ENCODE measurements at places on chromosomes 6 and 20.

DNA sequence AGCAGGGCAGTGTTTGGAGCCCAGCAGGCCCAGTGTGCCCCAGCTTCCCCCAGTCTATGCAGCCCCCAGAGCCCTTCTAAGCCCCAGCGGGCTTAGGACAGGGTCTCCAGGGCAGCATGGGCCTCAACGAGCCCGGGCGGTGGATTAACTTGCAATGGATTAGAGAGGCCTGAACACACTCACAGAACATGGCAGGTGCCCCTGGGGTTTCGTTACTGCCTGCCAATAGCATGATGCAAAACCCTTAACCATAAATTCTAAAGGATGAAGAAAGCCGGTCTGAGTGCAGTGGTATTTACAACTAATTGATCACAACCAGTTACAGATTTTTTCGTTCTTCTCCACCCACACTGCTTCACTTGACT, 18.9 kb downstream of the ENTPD6 start:
- no peak for DNase-seq

DNA sequence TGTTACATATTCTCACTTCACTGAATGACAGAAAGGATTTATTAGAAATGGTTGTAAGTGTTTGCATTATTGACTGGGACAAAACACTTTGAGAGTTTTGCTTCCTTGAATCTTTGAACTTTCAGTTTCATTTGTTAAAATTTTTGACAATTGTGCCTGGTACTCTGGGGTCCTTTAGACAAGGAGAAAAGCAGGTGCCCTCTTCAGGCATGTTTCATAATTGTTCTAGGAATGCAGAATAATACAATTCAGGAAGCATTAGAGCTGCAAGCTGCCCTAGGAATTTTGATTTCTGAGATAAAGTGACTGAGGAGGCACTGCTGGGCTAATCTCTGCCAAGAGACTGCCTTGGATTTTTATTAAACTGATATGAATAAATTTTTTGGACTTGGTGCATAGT, 49.7 kb downstream of the TOP1 start:
- DNase-seq, result no peak

DNA sequence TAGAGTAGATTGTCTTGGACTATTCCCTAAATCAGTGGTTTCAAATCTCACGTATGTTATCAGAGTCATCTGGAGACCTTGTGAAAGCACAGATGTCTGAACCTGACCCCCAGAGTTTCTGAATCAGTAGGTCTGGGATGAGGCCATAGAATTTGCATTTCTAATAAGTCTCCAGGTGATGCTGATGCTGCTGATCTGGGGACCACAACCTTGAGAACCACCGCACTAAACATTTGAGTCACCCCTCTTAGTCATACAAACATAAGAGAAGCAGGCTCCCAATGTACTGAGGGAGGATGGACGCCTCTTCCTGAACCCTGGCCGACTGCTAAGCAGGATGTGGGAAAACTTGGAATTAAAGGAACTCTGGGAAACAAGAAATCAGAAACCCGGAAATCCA, 187.8 kb upstream of the PRDM1 start:
- no peak for DNase-seq

GRCh38 chr20:52150440-52151258, 40.9 kb downstream of the ZFP64 start:
- no peak for DNase-seq

DNA sequence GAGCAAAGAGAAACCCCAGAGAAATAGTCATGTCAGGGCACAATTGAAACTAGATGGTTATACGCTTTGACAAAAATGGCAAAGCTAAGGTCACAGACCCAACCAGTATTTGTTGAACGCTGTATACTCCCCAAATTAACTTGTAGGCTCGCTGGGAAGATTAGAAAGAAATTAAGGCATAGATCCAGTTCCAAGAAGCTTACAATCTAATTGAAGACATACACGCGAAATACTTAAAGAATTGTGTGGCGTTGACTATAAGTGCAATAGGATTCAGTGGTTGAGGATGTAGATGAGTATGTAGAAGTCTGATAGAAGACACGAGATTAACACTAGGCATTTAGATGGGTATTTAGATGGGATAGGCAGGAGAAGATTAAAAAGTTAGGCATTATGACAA, 525 bp downstream of the FAM229B start:
- no peak for DNase-seq

DNA sequence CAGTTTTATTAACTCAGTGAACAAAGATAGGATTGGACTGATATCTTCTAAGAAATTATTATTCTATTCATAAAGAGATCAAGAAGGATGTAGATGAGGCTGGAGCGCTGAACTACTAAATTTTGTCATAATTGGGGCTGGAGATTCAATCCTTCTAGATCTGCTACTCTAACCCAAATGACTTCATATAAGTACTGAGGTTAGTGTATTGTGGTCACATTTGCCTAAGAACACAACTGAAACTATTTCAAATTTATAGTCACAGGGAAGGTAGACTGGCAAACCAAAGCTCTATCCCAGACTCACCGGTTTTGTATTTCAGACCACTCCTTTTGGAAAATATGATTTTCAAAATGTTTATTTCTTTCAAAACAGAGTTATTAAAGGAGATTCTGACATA, 96.7 kb downstream of the BMP5 start:
- no peak for DNase-seq

DNA sequence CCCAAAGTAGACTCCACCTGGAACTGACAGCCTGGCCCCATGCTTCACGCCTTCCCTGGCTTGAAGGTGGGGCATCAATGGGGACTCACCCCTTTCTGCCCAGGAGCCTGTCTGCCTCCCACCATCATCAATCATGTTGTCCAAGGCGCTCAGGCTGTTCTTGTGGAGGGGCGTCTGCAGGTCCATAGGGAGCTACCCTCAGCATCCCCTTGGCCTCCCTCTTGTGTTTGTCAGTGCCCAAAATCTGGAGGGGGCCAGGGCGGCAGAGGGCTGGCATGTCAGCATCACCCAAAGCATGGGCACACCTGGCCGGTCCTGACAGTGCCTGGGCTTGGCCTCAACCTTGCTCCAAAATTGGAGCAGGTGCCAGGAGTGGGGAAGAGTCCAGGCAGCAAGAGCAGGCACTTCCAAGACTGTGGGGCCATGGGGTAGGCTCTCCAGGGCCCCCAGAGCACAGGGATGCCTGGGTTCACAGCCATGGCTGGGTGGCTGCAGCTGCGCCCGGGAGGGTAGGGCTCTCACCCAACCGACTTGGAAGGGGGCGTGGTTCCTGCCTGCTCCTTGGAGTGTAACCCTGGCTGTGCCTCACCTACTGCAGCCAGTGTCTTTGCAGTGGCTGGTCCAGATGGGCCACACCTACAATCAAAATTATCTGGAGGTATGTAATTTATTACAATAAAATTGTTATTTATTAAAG, 903.4 kb downstream of the EYS start:
- DNase-seq, result no peak

GRCh38 chr6:165689699-165690098, 26.7 kb upstream of the PDE10A start:
- no peak for DNase-seq

DNA sequence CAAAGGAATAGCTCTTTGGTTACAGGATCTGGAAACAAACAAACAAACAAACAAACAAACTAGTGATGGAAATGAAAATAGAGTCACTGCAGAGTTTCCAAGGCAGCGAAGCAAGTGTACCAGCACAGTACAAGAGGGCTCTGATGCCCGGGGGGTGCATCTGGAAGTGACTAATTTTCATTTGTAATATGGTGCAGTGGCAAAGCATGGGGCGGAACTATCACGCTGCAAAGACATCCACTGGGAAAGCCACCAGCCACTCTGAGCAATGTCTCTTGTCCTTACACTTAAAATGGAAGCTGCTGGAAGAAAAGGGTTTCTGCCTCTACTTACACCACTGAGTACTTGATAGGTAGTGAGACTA, 44.4 kb upstream of the NEDD9 start:
- no peak for DNase-seq

DNA sequence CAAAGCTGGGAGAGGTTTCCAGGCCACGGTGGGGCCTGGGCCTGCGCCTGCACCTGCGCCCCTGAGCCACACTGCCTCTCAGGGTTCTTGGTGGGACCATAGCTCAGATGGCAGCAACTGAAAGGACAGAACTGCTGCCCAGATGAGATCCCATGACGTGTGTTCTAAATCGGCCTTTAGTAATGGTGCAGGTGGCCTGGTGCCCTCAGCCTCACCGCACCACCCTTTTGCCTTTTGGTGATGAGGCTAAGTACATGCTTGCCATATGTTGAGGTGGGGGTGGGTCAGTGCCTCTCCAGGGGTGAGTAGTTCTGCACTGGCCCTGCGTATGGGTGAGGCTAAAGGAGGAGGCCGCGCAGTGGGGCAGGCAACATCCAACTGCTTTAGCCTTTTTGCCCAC, 7.4 kb downstream of the PSMG4 start:
- no peak for DNase-seq

GRCh38 chr20:2296524-2297356, 939 bp downstream of the TGM3 start:
- DNase-seq, result no peak
